ENCODE measurements at places on chromosomes 1 and 21.

GRCh38 chr1:155729031-155729898 lies 40.4 kb downstream of the DAP3 start:
- peak; percentile 63 for DNase-seq

GRCh38 chr21:15433091-15433490 lies 296.7 kb upstream of the USP25 start:
- no peak for DNase-seq

DNA sequence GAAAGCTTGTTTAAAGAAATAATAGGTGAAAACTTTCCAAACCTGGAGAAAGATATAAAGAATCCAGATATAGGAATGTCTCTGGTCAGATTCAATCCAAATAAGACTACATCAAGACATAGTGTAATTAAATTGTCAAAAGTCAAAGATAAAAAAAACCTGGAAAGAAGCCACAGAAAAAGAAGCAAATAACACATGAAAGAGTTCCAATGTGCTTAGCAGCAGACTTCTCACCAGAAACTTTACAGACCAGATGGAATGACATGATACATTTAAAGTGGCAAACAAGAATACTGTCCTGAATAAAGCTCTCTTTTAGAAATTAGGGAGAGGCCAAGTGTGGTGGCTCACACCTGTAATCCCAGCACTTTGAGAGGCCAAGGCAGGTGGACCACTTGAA lies 1039.9 kb downstream of the KCNT2 start:
- no peak for DNase-seq

DNA sequence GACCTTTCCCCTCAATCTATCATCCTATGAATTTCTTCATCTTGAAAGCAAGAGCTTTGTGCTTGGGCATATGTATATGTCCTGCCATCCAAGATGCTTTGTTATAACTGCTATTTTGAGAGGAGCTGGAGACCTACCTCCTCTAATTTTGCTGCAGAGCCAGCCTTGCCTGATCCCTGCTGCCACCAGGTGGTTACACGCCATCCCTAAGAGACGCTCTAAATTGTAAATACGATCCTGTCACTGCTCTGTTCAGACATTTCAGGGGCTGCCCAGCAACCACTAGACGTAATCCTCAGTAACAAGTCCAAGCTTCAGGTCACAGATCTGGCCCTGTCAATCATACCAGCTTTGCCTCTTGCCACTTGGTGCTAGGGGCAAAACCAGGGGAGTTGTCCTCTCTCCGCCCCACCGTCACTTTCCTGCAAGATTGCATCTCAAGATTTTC lies 32.9 kb downstream of the GPA33 start:
- DNase-seq = peak; percentile 50

- peak; percentile 69 for DNase-seq
Observed at GRCh38 chr1:24162201-24162600, 19.3 kb upstream of the IL22RA1 start.

DNA sequence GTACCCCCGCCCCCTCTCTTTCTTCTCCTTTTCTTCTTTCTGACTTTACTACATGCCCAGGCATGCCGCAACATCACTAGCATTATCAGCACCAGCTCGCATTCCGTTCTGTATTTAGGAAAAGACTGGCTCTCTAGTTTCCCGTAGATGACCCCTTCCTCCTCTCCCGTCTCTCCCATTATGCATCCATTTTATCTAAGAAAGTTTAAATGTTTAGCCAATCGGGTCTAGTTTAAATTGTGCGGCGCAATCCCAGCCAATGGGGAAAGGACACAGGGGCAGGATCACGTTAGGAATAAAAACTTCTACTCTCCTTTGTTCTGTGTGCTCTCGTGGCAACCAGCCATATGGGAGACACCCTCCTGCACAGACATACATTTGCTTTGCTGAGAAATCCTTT lies 2.3 kb upstream of the KRTAP10-7 start:
- no peak for DNase-seq

DNA sequence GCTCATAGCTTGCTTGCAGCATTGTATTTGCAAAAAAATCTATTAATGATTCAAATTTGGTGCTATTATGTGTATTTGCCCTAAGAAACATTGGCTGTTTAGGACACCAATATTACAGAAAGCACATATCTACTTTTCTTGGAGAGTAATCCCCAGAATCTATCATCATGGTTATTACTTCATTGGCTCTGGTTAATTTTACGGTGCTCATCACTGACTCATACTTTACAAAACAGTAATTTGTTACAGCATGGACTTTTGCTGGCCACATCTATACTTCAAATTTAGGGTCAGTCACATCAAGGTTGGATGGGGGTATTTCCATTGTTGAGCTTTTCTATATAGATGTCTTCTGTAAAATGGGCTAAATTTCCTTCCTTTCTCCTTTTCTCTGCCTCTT lies 45.7 kb downstream of the SH3GLB1 start:
- no peak for DNase-seq

GRCh38 chr1:147515045-147515869 lies 26.0 kb upstream of the BCL9 start:
- peak; percentile 25 for DNase-seq

DNA sequence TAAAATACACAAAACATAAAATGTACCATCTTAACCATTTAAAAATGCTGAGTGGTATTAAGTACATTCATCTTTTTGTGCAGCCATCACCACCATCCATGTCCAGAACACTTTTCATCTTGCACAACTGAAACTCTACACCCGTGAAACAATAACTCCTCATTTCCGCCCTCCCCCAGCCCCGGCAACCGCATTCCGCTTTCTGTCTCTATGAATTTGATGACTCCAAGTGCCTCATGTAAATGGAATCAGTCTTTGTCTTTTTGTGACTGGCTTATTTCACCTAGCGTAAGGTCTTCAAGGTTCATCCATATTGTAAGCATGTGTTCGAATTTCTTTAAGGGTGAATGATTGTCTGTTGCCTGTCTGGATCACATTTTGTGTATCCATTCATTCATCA lies 37.2 kb downstream of the SCCPDH start:
- no peak for DNase-seq

DNA sequence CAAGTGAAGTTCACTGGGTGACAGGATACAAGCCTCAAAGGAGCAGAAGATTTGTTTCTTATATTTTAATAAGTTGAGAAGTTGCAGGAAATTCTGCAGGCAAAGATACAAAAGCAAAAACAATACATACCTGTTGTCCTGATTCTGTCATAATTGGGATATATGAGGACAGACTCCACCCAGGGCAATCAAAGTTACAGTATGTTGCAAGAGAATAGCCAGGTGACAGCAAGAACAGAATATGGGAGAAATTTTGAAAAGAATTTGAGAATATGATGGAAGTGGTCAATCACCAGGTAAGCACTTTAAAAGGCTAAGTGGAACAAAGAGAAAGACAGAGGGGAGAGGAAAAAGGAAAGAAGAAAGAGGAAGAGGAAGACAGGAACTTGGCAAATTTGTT lies 607.6 kb upstream of the ADGRL4 start:
- no peak for DNase-seq

DNA sequence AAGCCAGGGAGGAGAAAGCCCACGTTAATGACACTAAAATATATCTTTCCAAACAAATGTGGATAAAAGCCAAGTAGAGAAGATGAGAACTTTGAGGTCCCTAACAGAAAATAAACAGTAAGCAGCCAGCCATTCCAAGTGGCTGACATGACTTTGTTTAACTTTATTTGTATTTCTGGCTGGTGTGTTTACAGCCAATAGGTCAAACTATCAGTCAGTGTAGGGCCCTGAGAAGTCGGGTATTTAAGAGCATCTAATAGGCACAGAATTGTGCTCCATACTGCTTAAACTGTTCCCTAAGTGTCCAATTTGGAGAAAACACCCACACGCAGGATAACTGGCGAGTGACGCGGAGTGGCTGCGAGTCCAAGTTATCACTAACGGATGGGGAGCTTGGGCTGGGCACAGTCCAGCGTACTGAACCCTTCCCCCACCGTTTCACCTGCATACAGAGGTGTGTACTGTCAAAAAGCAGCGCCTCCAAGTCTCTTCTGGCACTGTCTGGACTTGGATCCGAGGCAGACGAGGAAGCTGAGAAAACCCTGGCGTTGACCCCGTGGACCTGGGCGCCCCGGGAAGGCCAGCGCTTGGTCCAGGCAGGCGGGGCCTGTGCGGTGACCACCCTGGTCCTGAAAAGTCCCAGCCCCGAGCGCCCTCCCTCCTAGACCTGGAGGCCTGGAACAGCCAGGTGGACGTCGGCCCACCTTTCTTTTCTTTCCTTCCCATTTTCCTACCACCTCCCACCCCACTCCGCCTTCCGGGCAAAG lies 662 bp upstream of the LGALS8 start:
- peak; percentile 15 for DNase-seq

- no peak for DNase-seq
Observed at GRCh38 chr1:84086616-84087015, 57.5 kb upstream of the PRKACB start.

- no peak for DNase-seq
Observed at GRCh38 chr1:234606784-234607108, 3.2 kb downstream of the IRF2BP2 start.

DNA sequence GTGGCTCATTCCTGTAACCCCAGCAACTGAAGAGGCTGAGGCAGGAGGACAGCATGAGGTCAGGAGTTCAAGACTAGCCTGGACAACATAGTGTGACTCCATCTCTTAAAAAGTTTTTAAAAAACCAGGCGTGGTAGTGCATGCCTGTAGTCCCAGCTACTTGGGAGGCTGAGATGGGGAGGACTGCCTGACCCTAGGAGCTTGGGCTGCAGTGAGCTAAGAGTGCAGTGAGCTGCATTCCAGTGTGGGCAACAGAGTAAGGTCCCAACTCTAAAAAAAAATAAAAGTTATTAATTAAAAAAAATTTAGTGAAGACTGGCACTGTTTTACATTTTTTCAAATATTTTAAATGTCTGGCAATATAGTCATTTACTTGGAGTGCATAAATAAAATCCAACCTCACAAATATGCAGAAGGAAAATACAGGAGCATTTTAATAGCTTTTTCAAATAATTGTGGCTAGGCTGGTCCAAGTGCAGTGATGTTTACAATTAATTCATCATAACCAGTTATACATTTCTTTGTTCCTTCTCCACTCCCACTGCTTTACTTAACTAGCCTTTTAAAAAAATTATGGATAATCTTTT lies 10.8 kb downstream of the ZBTB8OS start:
- no peak for DNase-seq

GRCh38 chr1:162383516-162383915 lies 2.0 kb downstream of the C1orf226 start:
- DNase-seq = no peak

DNA sequence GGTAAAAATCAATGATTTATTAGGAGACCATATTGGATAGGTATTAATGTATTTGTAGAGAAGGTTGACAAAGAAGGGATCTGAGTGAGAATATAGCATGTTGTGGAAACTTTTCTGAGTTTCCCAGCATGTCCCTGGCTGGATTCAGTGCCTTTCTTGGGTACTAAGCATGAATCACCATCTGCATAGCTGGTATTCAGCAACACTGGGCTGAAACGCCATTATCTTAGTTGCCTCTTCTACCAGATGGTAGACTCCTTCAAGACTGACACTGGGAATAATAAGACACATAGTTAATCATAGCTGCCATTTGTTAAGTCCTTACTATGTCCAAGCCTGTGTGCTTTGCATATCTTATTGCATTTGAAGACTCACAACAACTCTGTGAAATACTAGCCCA lies 45.5 kb downstream of the ATP5PF start:
- DNase-seq = no peak

DNA sequence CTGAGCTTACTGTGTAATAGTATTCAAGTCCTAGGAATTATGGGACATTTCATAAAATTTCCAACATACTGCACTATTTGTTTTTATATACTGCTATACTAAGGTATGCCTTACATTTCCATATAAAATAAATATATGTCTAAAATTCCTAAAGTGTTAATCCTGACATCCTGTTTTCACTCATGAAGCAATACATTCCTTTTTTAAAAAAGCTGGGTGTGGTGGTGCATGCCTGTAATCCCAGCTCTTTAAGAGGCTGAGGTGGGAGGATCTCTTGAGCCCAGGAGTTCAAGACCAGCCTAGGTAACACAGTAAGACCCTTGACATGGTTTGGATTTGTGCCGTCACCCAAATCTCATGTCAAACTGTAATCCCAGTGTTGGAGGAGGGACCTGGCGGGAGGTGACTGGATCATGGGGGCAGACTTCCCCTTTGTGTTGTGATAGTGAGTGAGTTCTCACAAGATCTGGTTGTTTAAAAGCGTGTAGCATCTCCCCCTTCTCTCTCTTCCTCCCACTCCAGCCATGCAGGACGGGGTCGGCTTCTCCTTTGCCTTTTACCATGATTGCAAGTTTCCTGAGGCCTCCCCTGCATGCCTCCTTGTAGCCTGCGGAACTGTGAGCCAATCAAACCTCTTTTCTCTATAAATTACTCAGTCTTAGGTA lies 5.8 kb downstream of the CDC42BPA start:
- DNase-seq = no peak

DNA sequence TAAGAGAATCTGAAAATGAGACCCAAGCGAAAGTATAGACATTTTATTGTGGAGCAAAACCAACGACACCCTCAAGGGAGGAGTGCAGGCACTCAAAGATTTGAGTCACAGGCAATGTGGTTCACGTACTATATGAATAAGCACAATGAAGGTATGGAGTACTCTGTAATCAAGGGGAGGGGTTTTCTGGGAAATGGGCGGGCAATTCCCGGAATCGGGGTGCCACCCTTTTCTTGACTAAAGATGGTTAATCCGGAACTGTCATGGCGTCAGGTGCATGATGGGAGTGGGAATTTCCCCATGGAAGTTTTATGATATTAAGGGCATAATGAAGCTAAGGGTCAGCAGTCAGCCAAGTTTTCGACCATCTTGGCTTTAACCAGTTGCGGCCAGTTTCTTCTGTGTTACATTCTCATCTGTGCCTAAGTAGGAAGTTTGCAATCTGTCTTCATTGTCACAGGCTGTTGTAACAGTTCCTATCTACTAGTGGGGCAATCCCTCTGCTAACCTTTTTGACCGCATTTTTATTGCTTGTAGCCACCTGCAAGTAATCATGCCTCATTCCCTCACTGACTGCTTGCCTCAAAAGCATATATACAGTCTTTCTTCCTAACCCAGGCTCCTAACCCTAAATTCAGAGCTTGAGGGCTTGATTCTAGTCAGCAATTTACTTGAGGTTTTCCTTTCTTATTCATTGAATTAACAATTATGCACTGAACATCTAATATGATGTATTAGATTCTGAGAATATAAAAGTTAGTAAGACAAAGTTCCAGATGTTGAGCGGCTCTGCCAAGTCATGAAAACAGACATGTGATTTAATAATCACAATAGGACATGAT lies 775 bp upstream of the AIM2 start:
- no peak for DNase-seq

DNA sequence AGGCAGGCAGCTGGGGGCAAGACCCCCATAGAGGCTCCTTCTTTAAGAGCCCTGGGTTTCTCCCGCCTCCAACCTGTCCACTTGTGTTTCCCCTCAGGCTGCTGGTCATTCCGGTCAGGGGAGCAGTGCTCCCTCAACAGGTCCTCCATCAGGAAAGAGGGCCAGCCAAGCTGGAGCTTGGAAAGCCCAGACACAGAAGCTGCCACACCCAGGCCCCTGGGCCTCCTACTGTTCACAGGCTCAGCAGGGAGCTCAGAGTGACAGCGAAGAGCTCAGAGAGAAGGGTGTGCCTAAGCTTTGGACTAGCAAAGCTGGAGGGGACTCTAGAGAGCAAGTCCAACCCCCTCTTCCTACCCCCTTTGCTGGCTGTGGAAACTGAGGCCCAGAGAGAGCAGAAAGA lies 10.3 kb upstream of the CDCP2 start:
- DNase-seq = no peak
